ENCODE measurements at places on chromosomes 6 and 20.

GRCh38 chr6:149387779-149388512 lies 12.1 kb upstream of the SUMO4 start:
- no peak for DNase-seq

GRCh38 chr20:10430000-10430466 lies 4.0 kb downstream of the MKKS start:
- DNase-seq: no peak

DNA sequence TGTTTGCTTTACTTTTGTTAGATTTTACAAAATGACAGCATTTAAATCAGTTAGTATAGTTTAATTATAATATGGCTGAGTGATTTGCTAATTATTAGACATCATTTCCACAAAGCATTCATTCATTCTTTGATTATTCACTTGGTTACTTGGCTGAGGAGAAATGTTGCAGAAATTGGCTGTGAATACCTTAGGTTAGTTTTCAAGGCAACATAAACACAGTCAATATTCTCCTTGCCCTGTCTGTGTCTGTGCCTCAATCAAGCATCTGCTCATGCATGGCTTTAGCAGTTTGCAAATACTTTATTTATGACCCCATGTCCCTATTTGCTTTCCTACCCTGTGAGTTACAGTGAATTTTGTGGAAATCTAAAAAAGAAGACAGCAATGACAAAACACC lies 718.3 kb downstream of the EPM2A start:
- DNase-seq: no peak

GRCh38 chr20:48238781-48239180 lies 453.5 kb upstream of the SULF2 start:
- no peak for DNase-seq

- no peak for DNase-seq
These were observed 360.4 kb upstream of the JARID2 start for GRCh38 chr6:14885498-14885897.

DNA sequence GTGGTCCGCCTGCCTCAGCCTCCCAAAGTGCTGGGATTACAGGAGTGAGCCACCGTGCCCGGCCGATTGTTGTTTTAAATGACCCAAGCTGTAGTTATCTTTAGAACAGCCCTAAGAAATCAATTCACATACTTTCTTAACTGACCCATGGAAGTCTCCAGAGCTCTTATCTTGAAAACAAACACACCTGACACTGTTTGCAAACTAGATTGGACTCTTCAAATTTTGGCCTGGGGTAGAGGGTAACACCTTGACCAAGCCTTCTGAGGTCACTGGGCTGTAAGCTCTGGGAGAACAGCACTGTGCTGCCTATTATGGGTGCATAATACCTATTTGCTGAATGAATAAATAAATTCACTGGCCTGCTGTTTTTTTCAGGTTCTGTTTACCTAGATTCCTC lies 190.6 kb downstream of the AIG1 start:
- no peak for DNase-seq

DNA sequence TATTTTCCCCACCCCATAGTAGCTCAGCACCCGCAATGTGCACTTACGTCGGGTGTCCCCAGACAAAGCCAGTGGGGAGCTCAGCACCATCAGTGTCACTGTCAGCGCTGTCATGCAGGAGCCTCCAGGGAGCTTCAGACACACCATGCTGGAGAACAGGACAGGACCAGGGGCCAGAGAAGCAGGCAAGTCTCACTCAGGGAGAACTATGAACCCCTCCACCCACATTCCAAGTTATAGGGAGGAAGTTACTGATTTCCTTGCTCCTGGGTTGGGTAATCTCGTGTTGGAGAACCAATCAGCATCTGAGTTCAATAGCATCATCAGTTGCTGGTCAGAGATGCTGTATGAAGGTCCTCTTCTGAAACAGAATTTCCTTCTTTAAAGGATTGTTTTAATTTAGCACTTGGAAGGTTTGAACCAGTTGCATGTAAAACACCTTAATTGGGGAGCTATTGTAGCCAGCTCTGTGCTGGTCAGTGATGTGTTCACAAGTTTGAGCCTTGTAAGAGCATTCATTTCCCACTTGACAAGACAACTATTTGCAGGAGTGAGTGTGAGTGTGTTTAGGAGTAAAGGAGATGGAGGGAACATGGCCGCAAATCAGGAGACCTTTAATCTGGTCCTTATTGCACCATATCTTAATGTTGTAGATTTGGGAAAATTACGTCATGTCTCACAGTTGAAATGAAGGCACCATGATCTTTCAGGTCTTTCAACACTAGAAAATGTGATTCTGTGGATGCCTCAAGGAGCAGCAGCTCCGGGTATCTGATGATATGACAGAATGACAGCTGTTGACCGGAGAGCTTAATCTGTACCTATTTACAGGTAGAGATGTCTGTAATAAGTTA lies at the start of gene HLA-DRB1:
HLA-DRB1 (minus strand) TSS at position 253 of the 854 bp plus-strand sequence; CDS start at position 147, 106 bp downstream.
- DNase-seq: no peak

DNA sequence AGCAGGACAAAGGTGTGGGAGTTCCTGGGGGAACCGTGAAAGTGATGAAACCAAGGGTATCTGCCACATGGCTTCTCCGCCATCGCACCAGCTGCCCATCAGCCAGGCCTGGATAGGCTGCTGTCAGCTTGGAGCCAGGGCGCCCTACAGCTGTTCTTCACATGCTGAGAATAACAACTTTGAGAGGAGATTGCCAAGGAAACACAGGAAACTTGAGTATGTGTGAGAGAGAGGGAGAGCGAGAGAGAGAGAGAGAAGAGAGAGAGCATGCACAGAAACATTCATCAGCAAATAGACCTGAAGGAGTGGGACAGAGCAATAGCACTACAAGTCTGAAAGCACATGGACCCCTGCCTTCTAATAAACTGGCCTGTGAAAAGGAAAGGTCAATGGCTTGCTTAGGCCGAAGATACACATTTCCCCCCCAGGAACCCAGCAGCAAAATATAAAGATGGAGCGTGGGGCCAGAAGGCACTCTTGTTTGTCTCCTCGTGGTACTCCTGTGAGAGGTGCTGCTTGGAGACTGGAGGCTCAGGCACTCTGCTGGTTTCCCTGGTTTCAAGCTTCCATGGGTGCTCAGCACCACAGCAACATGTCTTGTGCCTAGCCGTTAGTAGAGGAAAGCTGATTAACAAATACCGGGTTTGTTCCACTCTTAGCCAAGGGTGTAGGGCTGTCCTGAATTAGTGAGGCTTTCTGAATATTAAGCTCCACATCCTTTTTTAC lies 53.0 kb downstream of the SNAP25 start:
- no peak for DNase-seq

DNA sequence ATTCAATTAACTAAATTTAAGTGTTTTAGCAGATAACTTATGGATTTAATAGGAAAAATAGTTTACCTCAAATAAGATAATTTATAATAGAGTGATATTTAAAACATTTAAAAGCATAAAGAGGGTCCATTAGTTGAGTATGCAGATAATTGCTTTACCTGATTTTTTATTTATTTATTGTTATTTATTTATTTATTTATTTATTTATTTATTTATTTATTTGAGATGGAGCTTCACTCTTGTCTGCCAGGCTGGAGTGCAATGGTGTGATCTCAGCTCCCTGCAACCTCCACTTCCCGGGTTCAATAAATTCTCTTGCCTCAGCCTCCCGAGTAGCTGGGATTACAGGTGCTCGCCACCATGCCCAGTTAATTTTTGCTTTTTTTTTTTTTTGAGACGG lies 982.9 kb downstream of the TFAP2A start:
- no peak for DNase-seq

- no peak for DNase-seq
These were observed 149.7 kb downstream of the ASCC3 start for GRCh38 chr6:100731411-100731810.

DNA sequence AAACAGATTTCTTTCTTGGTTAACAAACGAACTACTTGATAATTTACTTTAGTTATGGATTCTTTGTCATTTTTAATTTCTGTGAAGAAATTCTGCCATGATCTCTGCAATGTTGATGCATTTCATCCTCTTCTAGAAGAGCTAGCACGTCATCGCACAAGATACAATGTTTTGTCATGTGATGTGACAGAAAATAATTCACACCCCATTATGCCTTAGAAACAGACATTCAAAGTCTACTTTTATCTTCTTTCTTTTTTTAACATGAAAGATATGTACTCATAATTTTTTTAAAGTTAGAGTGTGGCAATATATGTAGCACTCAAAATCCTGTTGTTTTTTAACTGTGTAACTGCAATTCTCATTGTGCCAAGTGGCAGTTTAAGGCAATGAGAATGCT lies 39.6 kb upstream of the NELFCD start:
- no peak for DNase-seq

GRCh38 chr6:138467901-138468300 lies 31.4 kb downstream of the NHSL1 start:
- no peak for DNase-seq

DNA sequence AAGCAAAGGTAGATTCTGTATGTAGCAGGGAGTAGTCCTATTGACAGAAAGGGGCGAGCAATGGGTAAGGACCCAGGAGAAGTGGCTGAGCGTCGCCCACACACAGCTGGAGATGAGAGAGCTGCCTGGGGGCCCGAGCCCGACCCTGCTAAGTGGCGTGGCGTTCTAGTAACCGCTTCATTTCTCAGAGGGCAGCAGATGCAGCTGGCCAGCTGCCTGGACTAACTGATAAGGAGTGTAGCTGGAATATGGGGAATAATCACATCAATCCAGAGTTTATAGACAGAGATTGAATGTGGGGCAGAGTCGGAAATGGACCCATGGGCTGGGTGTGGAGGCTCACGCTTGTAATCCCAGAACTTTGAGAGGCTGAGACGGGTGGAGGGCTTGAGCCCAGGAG lies 64.4 kb downstream of the EZR start:
- no peak for DNase-seq

DNA sequence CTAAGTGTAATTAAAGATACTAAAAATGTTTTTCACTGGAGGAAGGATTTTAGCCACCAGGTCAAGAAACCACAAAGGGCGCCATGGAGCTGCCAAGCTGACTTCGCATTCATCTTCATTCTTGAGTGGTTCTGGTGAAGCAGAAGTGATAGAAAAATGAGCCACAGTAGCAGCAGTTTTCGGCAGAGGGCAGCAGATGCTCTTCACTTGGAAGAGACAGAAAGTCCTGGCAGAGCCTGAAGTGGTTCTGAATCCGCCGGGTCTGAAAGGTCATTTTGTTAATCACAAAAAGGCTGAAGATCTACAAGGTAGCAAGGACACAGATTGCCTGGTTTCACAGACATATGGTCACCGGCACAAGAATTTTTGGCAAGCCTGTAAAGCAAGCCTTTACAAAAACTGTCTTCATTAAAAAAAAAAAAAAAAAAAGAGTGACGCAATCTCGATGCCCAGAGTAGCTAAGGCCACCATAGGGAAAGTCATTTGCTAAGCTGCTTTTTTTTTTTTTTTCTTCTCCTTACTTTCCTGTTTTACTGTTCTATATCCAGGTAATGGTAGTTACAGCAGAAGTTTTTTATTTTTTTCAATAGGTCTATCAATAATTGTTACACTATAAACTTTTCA lies 345.1 kb upstream of the AGPAT4 start:
- DNase-seq: no peak

- no peak for DNase-seq
These were observed 4.9 kb upstream of the SLC24A3 start for GRCh38 chr20:19207541-19207940.

DNA sequence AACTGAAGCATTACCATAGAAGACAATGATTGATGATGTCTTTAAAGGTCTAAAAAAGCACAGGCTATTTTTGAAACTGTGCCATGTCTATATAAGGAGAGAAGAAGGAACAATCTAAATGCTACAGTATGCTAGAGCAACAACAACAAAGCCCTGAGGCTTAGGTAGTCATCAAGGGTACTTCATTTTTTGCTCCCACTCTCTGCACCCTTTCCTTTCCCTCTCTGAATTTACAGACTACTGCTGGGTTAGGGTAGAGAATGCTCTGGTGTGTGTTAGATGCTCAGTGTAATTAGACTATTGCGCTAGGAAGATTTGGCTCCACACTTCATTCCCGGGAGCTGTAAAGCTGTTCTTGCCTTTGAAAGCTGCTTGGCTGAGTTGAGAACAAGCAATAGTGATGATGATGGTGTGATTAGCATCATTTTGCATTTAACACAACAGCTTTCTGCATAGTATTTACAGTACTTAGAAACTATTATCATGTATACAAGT lies 1262.5 kb upstream of the CITED2 start:
- DNase-seq: no peak

- no peak for DNase-seq
These were observed 144.5 kb upstream of the FLRT3 start for GRCh38 chr20:14481863-14482262.

DNA sequence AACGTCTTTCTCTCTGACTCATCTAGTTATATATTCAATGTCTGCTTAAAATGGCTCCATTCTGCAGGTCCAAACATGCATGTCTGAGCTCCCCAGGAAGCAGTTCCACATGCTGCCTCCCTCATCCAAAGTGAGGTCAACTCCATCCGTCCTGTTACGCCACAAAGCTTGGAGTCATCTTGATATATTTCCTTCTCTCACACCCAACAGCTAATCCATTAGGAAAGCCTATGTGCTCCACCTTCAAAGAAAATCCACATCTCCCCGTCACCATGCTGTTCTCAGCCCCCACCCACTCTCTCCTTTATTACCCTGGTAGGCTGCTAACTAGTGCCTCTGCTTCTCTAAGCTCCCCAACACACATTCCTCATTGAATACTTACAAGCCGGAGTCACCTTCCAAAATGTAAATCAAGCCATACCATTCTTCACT lies 130.2 kb upstream of the SYNDIG1 start:
- no peak for DNase-seq

- DNase-seq: no peak
These were observed 21.7 kb upstream of the RFPL4B start for GRCh38 chr6:112325444-112325843.

DNA sequence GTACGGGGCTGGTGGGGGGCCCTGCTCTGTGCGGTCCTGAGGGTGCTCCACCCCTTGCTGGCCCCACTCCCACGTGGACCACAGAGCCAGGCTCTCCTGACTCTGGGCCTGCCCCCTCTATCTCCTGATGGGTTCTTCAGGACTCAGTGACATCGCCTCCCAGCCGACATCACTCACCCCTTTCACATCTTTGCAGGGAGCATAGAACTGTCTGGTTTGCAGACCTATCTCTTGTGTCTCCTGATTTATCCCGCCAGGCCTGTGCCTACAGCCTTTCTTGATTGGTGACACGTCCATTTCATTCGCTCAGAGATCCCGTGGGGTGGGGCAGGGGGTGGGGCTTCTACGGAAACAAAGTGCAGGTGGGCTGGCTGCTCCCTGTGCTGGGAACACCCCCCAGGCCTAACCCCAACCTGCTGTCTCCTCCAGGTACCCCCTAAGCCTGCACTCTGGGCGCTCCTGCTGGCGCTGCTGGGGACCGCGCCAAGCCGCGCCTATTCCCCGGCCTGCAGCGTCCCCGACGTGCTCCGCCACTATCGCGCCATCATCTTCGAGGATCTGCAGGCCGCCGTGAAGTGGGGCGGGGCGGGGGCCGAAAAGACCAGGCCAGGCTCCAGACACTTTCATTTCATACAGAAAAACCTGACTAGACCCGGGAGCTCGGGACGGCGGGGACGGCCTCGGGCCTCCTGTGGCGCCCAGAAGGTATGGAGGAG lies 1.7 kb downstream of the C20orf204 start:
- DNase-seq: no peak

- no peak for DNase-seq
These were observed 112.0 kb upstream of the RNF24 start for GRCh38 chr20:4127344-4127743.

GRCh38 chr6:160378218-160378617 lies 30.0 kb downstream of the SLC22A3 start:
- no peak for DNase-seq

- DNase-seq: no peak
These were observed 159.2 kb downstream of the SLC35B3 start for GRCh38 chr6:8276148-8276547.

- DNase-seq: no peak
These were observed 97.0 kb downstream of the RAMACL start for GRCh38 chr6:166489301-166490155.

GRCh38 chr20:34084227-34084923 lies 27.7 kb downstream of the EIF2S2 start:
- no peak for DNase-seq

Data from stimulated activated CD8-positive, alpha-beta memory T cell treated with anti-CD3 and anti-CD28 coated beads, Interleukin-4, amount 100 ng/mL, for 4 hours (primary cell).